Esophagus muscularis mucosa (tissue), 4 donors: ENCODE measurements at places on chromosomes 2 and 18. TPM values are rescaled to one million over a fixed set of nuclear protein-coding genes. Genes with fewer than 3 reads are reported as not detected.

- no peak for DNase-seq
These were observed 55.4 kb downstream of the CDC42EP3 start for GRCh38 chr2:37615804-37616676.

- peak; percentile 91 for DNase-seq
These were observed 684 bp upstream of the ZCCHC2 start for GRCh38 chr18:62522178-62522503.

DNA sequence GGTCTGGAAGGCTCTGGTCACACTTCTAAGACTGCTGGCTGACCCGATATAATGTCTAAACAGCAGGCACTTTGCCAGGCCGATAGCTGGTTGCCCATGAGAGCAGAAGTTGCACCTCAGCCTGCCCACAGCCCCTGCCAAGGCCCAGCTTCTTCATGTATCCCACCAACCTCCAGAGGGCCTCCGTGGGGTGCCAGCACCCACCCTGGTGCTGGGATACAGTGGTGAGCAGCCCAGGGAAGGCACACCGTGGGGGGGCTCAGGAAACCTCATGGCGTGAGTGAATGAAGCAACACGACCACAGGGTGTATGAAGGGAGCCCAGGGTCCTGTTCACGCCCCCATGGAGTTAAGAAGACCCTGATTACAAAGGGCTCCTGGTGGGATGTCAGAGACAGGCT, 16.2 kb upstream of the GLI2 start:
- no peak for DNase-seq

DNA sequence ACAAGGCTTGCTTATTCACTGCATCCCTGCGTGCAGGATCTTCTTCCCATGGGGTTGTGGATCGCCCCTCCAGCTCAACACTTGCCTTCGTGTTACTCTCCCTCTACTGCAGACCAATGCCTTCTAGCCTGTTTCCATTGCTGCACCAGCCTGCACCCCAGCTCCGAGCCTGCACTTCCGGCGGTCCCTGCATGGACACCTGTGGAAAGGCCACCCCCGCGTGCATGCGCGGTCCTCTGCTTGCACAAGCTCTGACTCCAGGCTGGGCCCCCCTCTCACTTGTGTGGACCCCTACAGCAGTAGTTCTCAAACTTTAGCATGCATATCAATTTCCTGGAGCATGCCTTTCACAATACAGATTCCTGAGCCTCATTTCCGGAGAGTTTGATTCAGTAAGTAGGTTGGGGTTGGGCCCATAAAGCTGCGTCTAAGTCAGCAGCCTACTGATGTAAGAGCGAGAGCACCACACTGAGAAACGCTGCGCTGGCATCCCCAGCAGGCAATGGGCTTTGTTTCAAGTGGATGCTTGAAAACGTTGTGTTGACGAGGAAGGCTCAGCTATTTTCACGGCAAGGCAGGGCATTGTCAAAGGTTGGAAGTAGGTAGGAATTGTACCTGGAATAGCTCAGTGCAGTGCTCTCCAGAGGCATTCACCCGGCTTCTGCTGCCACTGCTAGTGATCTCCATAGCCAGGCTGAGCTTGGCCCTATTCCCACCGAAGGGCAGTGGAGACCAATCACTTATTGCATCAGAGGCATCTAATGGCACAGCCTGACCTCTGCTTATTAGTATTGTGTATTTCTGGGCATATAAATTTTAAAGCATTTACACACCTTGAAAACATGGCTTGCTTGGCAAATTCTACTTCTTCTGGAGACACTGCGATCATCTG, 32.6 kb downstream of the CREG2 start:
- DNase-seq: no peak

ENOSF1 gene
- total RNA-seq: 25.4 TPM

GRHL1 gene
- 2.3 TPM for total RNA-seq

NAT8 gene
- not detected for total RNA-seq

MAPRE2 gene
- total RNA-seq: 26.6 TPM

THSD7B gene
- total RNA-seq: under 0.01 TPM
